ENCODE measurements at places on chromosomes 3 and 15. TPM values are rescaled to one million over a fixed set of nuclear protein-coding genes. Genes with fewer than 3 reads are reported as not detected.

DNA sequence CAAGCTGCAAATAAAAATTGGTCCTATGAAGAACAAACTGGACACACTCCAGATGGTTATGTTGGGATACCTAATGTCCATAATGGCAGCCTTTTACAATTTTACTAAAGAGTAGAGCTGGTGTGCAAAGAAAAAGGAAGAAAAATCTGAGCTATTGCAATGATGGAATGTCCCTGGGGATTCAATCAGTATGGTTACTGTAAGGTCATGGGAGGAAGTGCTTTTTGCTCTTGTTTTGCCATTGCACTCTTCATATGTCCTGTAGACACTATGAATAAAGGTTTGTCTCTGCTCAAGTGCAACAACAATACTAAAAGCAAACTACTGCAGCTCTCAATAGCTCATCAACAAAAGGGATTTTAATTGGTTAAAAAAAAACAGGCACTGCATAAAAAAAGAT, 5.4 kb downstream of the PFN2 start:
- no peak for DNase-seq

DNA sequence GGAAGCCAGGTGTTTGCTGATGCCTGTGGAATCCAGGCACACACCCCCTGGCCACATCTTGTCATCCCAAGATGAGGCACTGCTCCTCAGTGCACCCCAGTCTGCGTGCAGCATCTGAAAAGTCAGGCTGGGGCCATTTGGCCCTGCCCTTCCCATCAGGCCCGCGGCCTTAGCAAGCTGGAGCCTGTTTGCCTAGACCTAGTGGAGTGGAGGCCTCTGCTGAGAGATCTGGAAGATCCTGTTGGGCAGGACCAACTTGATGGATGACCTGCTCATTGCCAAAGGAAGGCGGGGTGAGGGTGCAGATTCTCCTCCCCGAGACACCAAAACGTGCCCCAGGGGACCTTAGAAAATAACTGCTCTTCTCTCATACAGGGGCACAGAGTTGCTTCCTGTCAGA, 220.2 kb downstream of the SHQ1 start:
- DNase-seq, result no peak

- no peak for DNase-seq
These were observed 33.3 kb downstream of the FAM3D start for GRCh38 chr3:58633157-58633865.

DNA sequence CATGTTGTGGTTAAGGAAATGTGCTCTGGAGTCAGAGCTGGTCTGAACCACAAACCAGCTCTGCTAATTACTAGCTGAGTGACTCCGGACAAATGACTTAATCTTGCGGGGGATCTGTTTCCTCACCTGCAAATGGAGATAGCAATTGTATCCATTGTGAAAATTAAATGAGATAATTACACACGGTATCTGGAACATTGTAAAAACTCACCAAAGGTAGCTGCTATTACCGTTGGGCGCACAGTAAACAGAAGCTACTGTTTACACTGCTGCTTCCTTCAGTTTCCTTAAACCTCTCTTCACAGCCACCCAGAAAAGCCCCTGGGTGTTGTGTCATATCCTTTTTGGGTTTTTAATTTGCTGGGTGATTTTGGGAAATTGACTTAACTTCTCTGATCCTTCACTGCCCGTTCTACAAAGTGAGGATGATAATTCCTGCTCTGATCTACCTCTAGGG, 107.8 kb downstream of the MEGF11 start:
- no peak for DNase-seq

GRCh38 chr3:98331329-98331728, 22.3 kb upstream of the OR5K4 start:
- no peak for DNase-seq

GRCh38 chr15:91885714-91886270, 32.3 kb downstream of the SLCO3A1 start:
- no peak for DNase-seq

DNA sequence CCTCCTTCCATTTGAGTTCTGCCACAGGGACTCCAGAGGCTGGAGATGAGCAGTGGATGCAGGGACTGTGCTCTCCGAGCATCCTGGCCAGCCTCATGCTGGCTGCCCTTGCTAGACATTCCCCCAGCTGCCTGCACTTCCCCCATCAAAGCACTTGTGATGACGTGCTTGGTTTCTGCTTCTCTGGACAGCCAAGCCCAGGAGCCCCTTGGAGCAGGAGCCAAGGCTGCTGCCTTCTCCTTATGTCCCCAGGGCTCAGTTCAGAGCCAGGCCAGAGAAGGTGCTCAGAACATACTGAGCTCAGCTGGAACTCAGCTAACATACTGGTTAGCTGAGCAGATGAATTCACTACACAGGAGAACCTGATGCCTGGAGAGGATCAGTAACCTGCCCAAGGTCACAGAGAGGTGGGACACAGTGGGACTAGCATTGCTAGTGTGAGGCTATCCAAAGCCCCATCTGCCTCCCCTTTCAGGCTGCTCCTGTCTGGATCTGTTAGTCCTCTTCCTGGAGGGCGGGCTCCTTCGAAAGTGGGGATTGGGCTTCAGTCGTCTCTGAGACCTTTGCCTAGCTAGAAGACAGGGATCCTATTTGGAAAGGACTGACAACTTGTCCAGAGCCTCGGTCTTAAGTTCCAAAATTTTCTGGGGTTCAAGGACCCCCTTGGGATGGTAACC, 4.3 kb downstream of the PCBP4 start:
- DNase-seq, result no peak

DNA sequence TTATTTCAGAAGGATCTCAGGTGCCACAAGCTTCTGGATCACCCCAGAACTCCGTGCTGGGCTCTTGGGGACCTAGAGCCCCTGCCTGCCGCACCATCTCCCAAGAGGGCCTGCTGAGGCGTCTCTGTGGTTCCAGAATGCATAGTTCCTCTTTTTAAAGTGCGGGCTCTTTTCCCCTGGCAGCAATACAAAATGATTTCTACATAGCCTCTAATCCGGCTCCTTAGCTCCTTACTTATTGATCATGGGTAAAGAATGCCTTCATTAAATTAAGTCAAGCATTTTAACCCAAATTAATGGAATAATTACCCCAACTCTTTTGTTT, 121.9 kb downstream of the ATP10A start:
- no peak for DNase-seq

- DNase-seq, result no peak
These were observed 50.7 kb downstream of the SLC41A3 start for GRCh38 chr3:126033051-126033745.

GRCh38 chr15:88711806-88712205, 73.0 kb downstream of the ISG20 start:
- no peak for DNase-seq

DNA sequence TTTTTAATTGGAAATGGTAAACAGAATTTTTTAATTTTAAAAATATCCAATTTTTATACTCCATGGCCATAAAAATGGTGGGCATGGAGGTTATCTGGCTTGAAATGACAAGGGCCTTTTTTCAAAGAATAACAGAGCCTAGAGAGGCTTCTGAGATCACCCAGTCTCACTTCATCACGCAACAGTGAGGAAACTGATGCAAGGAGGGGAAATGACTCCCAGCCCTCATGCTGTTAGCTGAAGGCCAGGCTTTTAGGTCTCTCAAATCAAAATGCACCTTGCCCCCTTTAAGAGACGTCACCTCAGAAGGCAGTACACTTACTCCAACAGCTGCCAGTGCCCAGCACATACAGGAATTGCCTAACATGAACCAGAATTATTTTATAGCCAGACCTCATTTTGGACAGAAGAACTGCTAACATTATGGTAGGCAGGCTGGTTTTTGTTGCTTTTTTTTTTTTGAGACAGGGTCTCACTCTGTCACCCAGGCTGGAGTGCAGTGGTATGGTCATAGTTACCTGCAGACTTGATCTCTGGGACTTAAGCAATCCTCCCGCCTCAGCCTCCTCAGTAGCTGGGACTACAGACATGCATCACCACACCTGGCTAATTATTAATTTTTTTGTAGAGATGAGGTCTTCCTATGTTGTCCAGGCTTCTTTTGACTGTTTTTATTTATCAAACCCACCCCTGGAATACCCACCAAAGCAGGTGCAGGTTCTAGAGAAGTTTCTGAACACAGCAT, 9.1 kb downstream of the RAB43 start:
- DNase-seq, result no peak

GRCh38 chr3:186895406-186895805, 34.9 kb upstream of the ST6GAL1 start:
- DNase-seq, result no peak

Gene FAM81A
- polyA plus RNA-seq, result 24.8 TPM

Gene ETV5
- 42.7 TPM for polyA plus RNA-seq

Gene CCDC39
- polyA plus RNA-seq, result 7.2 TPM

Gene CADPS
- 184 TPM for polyA plus RNA-seq

Gene TERC
- polyA plus RNA-seq, result 1.1 TPM

Gene FETUB
- not detected for polyA plus RNA-seq
